Epithelial cell of esophagus (primary cell): ENCODE measurements at places on chromosomes 7 and 10.

DNA sequence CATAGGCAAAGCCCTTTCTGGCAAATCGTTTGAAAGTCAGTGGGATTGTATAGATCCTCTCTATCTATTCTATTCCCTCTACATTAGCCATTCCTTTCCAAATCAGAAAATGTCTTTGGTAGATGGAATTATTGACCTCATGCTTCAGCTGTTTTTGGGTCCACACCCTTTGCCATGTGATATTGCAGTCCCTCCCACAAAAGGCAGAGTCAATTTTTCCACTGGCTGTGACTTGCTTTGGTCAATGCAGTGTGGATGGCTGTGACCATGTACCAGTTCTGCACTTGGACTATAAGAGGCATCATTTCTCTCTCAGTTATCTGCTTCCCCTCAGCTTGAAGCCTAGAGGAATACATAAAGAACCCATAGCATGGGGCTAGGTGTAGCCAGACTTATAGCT, 332.9 kb downstream of the PTEN start:
- DNase-seq: no peak

- peak; percentile 62 for DNase-seq
Observed at GRCh38 chr10:79904671-79905321, 44.1 kb downstream of the SFTPD start.

- no peak for DNase-seq
Observed at GRCh38 chr10:7662522-7662921, 4.2 kb downstream of the ITIH5 start.

- no peak for DNase-seq
Observed at GRCh38 chr7:151452680-151453325, 12.9 kb upstream of the CRYGN start.

- DNase-seq: peak; percentile 47
Observed at GRCh38 chr7:14834883-14835282, 67.7 kb downstream of the DGKB start.

- DNase-seq: peak; percentile 52
Observed at GRCh38 chr7:78472519-78472918, 673.9 kb downstream of the PHTF2 start.

- peak; percentile 52 for DNase-seq
Observed at GRCh38 chr10:125343118-125343925, 183.0 kb upstream of the CTBP2 start.

DNA sequence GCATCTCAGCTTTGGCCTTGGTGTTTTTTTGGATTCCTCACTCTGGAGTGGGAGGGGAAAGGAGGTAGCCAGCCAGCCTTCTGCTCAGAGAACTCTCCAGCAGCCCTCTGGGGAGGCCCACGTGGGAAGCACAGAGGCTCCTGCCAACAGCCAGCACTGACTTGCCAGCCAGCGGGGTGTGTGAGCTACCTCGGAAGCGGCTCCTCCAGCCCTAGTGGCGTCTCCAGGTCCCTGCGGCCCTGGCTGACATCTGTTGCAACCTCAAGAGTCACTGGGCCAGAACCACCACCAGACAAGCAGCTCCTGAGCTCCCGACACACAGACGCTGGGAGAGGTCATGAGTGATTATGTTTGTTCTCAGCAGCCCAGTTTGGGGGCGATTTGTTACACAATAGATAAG, 180.2 kb upstream of the FZD8 start:
- peak; percentile 91 for DNase-seq

DNA sequence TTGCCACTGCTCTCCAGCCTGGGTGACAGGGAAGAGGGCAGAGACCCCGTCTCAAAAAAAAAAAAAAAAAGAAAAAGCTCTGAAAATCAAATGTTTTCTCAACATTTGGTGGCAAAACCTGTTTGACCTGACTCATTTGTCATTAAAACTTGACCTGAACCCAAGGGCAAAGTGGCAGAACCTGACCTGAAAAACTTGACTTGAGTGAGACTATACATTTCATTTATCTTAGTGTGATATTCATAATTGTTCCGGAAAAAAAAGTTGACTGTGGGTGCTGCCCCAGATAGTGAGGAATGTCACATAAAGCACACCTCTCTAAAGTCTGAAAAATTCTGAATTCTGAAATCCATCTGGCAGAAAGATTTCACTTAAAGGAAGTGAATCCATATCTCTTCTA, 2.3 kb upstream of the TAX1BP1 start:
- no peak for DNase-seq

- no peak for DNase-seq
Observed at GRCh38 chr7:74481458-74482196, 27.9 kb downstream of the GTF2IRD1 start.

- DNase-seq: peak; percentile 36
Observed at GRCh38 chr10:59585046-59585700, 124.5 kb downstream of the SLC16A9 start.

DNA sequence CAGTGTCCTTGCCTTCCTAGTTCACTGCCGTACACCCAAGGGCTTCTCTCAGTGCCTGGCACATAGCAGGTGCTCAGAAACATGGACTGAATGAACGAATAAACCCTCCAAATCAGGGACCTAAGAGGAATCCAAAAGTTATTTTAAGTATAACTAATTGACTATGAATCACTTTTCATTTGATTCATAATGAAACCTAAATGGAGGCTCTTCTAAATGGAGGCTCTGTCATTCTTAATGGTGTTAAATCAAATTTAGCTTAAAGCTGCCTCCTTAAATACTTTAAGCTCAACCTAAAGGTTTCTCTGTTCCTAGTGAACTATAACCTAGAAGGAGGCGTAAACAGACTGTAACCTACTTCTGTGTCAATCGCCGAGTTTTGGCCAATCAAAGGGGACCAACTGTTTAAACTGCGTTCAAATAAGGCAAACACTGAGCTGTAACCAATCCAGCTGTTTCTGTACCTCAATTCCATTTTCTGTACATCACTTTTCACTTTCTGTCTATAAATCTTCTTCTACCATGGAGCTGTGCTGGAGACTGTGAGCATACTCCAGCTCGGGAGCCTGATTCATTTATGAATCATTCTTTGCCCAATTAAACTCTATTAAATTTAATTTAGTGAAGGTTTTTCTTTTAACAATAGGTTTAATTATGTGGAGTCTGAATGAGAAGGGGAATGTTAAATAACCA, 11.0 kb downstream of the PYROXD2 start:
- peak; percentile 41 for DNase-seq

DNA sequence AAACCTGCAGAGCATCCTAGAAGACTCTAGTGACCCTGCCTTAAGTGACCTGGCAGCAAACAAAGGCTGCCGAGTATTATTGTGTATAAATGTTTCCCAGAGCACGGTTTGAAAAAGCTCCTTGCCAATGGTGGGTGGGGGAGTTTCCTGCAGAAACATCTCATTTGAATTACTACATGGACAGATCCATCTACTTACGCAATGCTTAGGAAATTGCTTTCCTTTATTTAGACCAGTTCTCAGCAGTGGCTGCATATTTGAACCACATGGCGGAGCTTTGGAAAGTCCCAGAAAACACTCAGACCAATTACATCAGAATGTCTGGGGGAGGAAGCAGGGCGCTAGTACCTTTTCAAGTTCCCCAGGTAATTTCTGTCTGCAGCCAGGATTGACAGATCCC, 560.9 kb downstream of the SDK1 start:
- peak; percentile 85 for DNase-seq

- DNase-seq: no peak
Observed at GRCh38 chr7:88458946-88459345, 152.3 kb upstream of the STEAP4 start.

DNA sequence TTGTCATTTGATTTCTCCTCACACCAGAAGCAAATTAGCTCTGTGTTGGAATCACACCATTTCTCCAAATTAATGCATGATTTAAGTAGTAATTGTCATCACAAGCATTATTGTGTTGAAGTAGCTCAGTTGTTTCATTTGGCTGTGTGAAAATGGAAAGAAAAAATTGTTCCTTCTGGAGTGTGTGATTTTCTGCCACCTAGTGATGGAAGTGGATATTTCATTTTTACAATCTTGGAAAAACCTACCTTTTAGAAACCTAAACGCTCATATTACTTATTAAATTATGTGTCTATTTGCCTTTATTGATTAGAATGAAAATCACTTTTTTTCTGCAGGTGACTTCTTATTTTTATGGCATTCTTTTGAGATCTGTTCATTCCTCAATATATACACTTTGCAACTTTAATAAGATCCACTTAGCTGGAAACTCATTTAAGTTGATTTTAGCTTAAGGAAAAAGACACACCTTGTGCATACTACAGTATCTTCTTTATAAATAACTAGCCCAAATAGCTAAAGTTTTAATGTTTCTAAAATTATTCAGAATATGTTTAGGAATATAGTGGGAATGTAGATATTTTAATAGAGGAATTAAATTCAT, 50.0 kb downstream of the SRI start:
- peak; percentile 30 for DNase-seq

DNA sequence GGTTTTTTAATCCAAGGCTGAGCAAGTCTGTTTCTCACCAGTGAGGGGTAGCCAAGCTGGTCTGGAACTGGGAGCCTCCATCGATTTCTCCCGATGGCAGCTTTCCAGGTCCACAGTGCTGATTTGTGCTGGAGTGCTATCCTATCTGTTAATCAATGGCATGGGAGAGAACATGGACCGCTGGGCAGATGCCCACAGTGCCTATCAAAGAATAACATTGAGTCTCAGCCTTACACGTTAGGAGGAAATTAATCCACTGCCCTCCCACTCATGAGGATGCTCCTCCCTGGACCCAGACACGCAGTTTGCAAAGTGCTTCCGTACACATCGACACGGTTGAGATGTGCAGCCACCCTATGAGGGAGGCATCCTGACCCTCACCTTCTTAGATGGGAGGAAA, 36.0 kb upstream of the CUX1 start:
- DNase-seq: no peak

GRCh38 chr7:38506004-38506403, 125.2 kb downstream of the AMPH start:
- DNase-seq: no peak

DNA sequence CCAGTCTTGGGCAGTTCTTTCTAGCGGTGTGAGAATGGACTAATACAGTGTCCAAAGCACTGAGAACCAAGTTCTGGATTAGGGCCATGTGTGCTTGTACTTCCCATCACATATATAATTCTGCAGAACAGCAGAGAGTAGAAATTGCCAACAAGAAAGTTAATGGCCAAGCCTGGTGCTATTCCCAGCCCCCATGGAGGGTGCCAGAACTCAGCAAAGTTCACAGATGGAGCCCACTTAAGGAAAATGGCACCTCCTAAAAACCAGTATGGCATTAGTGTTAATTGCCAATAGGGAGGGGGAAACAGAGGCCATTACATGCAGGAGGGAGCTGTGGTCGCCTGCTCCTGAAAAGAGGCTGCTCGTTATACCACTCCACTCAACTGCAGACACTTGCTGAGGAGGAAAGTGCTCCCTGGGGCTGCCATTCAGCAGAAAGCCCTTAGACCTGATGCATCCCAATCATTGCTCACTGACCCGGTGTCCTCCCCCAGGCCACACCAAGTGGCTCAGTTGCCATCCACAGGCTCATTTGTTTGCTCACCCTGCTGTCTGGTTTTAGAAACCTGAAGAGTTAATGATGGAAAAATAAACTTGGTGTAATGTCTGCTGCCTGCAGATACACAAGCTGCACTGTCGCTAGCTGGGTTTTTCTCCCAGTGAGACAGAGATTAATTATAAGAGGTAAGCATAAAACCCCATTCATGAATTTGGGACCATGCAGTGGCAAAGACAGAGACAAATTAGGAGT, 280.6 kb downstream of the GFRA1 start:
- no peak for DNase-seq

GRCh38 chr10:110750931-110751330, 106.8 kb downstream of the RBM20 start:
- no peak for DNase-seq
